ENCODE measurements at places on chromosomes 3 and 15. TPM values are rescaled to one million over a fixed set of nuclear protein-coding genes. Genes with fewer than 3 reads are reported as not detected.
A peak's percentile ranks its signal among the peaks of the same experiment; 100 is the strongest.

CYB561D2 gene
- 37.7 TPM for total RNA-seq

PPP1R14D gene
- not detected for total RNA-seq

- DNase-seq, result no peak
Measured at GRCh38 chr3:72976281-72976741, 20.3 kb upstream of the PPP4R2 start.

DNA sequence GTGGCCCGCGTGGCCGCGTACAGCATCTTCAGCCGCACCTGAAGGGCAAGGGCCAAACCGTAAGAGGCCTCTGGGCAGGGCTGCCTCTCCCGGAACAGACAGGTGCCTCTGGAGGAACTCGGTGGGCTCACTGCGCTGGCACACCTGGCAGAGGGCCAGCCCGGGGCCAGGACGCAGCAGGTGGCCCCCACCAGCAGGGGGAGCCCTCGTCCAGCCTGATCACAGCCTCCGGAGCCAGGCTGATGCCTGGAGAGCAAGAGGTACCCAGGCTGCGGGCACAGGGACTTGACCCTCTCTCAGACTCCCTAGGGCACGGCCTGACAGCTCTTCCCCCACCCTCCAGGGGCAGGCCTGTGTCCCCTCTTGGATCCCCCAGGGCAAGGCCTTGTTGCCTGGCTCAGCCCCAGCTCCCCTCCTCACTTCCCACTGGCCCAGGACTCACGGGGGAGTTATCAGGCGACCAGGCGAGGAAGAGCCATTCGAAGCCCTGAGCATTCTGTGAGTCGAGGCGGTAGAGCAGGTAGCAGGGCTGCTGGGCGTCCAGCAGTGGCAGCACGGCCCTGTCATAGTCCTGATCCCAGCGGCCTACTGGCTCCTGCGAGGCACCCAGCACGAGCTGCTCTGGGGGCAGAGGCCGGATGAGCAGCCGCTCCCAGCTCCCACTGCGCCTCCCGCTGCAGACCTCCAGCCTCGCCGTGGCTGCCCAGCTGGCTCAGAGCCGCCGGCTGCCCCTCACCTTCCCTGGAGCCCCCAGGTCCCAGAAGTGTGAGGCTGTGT, 6.2 kb upstream of the TLR9 start:
- DNase-seq, result peak; percentile 89

DNA sequence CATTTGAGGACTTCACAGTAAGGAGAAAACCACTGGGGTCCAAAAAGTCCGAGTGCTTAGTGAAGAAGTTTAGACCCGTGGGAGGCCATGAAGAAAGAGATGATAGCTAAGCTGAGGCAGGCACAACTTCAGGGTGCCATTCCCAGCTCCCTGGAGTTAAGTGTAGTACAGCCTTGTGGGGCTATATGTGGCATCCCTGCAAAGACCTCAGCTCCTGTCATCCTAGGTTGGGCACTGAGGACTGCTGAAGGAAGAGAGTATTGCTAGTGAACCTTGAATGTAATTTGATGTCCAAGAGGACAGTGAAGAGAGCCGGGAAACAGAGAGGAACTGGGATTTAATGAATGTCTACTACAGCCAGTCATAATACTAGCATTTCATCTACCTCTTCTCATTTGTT, 162.1 kb downstream of the AKAP13 start:
- no peak for DNase-seq

GRCh38 chr3:43400167-43400566, 113.8 kb downstream of the SNRK start:
- DNase-seq, result no peak

- DNase-seq, result no peak
Measured at GRCh38 chr3:7607083-7607482, 746.2 kb downstream of the GRM7 start.
